ENCODE measurements at places on chromosomes 1 and 21.
A peak's percentile ranks its signal among the peaks of the same experiment; 100 is the strongest.

- no peak for DNase-seq
Measured at GRCh38 chr1:184953600-184954219, 20.6 kb downstream of the NIBAN1 start.

GRCh38 chr1:28172713-28173150 lies 3.8 kb downstream of the PTAFR start:
- DNase-seq = peak; percentile 33

GRCh38 chr1:65703853-65704252 lies 88.8 kb upstream of the PDE4B start:
- no peak for DNase-seq

DNA sequence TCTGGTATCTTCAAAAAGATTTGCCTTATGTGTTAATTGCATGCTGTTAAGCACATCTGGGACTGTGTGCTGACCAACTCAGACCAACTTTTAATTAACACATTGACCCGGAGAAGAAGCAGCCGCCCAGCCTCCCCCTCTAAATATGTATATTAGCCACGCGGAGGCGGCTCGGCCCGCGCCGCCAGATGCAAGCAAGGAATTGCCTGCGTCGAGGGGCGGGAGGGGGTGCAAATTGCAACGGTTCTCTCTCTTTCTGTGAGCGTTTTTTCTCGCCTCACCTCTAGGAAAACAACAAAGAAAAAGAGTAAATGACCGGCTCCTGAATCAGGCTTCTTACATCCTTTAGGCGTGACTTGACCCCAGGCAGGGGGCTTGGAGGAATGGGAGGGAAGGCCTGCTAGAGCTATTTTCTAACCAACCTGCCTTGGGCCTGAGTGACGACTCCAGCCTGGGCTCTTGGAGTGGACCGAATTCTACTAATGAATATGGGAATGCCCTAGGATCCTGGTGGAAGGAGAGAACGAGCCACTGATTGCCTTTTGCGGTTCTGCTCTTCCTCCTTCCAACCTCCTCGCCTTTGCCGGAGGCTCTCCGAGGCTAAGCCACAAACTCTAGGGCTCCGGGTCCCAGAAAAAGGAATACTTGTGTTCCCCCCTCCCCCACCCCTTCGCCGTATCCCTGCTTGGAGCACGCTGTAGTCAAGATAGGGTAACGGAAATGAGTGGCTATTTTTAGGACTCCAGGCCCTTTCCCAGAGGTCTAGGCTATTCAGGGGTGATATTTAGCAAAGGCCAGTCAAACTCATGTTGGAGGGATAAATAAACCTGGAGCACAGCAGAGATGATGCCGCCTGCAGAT lies 417.0 kb upstream of the ESRRG start:
- DNase-seq = no peak
